Activated CD4-positive, alpha-beta T cell treated with anti-CD3 and anti-CD28 coated beads for 48 hours (primary cell): ENCODE measurements at places on chromosomes 1 and 21.

DNA sequence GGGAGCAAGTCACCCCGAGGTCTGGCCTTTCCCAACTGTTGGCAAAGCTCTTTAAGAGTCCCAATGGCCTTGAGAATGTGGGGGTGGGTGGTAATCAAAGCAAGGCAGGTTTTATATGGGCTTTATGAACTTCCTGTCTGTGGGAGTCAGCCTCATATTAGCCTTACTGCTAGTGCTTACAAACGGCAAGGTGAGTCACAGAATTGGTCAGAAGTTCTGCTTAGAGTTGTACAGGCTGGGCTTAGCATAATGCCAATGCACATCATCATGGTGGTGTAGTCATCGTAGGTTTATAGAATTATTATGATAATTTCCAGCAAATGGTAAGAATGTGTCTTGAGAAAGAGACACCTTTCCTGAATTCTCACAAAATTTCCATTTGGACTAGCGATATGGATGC is 192.7 kb upstream of the KIAA0040 start:
- DNase-seq, result no peak

- DNase-seq, result peak; percentile 38
These were observed 514 bp downstream of the TPRG1L start for GRCh38 chr1:3625151-3625907.

DNA sequence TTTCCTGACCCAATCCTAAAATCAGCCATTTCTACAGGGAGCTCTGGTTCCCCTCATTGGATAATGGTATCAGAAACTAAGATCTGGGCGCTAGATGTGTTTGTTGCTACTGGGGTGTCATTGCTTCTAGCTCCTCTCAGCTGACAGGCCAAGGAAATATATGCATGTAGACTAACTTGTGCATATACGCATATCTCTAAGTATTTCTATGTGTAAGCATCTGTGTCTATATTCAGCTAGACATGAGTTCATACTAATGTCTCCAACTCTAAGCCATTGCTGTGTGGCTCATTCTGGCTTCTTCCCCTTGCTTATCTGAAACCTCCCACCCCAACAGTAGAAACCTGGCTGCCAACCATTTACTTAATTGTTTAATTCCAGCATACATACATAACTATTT is 130.3 kb upstream of the MAGI3 start:
- no peak for DNase-seq

DNA sequence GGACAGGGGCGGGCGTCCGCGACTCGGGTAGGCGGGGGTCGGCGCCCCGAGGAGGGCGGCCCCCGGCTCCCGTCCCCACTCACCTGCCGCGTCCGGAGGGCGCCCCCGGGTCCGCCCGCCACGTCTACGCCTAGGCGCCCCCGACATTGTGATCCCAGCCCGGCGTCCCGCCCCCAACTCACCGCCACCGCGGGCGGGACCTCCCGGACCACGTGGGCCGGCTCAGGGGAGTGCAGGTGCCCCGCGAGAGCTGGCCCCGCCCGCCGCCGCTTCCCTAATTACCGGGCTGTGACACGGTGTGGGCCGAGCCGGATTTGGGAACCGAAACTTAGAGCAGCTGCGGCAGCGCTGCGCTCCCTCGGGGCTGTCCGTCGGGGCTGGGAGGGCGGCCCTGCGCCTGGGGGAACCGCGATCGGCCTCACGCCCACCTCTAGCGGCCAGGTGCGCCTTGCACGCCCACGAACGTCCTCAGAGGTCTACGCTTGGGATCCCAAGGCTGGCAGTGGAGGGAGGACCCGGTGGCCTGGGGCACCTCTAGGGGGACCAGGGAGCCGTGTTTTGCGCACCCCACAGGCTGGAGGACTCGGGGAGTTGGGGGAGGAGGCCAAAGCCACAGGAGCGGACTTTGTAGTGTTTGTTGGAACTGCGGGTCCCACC is 521 bp upstream of the NADK start:
- peak; percentile 84 for DNase-seq

- peak; percentile 15 for DNase-seq
These were observed 122.5 kb downstream of the ATG4C start for GRCh38 chr1:62906428-62906886.

- no peak for DNase-seq
These were observed 63.5 kb downstream of the AKT3 start for GRCh38 chr1:243786531-243786930.

DNA sequence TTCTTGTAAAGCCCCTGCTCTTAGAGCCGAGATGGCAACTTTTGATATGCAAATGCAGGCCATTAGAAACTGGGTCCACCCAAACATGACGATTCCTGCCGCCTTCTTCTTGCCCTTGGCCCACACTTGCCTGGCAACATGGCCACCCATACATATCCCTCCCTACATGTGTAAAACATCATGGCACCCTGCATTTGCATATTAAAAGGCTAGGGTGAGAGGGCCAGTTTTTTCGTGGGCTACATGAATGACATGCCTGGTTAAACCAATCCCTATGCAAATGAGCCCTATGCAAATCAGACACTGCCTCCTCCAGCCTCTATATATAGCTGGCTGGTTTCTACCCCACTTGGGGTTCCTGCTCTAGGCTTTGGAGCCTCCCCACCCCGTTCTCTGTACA is 18.8 kb downstream of the PLA2G2A start:
- no peak for DNase-seq

DNA sequence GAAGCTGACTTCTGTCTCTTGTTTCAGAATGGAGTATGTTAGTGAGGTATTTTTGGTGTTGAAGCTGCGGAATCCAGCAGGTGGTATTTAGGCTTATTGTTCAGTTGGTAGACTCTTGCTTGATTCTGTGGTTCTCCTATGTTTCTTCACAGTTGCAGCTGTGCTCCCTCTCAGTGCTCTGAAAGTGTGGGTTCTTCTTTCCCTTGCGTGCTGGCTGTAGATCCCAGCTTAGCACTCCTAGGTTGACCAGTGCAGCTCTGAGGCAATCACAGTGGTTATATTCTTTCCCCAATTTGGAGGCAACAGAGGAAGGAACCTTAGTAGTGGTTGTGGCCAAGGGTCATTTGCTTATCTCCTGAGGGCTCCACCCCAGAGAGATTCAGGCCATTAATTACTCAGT is 269.2 kb upstream of the NRIP1 start:
- no peak for DNase-seq
